ENCODE measurements at places on chromosomes 3 and 15.

DNA sequence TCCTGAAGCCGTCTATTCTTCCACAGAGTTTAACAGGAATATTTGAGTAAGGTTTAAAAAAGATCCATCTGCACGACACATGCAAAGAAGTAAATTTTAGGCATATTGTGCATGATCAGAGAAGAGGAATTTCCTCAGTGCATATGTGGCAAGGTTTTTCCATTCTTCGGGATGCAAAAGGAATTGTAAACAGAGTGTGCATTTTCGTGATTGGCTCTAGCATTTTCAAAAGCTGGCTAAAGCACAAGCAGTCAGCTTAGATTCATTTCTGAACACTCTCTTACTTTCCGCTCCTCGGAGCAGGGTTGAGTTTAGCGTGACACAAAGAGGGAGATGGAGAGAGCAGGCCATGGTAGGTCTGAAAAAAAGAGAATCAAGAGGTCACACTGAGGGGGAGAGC is 128.2 kb downstream of the ADAMTS9 start:
- no peak for DNase-seq

DNA sequence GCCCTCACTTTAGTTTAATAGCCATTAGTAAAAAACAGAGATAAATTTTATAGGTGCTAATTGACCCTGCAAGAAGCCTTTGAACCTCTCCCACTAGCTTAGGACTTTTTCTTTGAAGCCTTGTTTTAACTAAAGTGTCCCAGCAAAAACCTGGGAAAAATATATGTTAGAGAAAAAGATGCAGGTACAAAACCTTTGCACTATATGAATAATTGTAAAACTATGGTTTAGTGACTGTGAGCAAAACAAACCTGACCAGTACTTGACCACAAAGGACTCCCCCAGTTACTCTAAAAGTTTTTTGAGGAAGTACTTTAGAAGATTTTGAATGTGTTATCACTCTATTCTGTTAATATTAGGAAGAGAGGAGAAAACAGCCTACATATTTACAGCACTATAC is 123.3 kb upstream of the TP63 start:
- DNase-seq: no peak

DNA sequence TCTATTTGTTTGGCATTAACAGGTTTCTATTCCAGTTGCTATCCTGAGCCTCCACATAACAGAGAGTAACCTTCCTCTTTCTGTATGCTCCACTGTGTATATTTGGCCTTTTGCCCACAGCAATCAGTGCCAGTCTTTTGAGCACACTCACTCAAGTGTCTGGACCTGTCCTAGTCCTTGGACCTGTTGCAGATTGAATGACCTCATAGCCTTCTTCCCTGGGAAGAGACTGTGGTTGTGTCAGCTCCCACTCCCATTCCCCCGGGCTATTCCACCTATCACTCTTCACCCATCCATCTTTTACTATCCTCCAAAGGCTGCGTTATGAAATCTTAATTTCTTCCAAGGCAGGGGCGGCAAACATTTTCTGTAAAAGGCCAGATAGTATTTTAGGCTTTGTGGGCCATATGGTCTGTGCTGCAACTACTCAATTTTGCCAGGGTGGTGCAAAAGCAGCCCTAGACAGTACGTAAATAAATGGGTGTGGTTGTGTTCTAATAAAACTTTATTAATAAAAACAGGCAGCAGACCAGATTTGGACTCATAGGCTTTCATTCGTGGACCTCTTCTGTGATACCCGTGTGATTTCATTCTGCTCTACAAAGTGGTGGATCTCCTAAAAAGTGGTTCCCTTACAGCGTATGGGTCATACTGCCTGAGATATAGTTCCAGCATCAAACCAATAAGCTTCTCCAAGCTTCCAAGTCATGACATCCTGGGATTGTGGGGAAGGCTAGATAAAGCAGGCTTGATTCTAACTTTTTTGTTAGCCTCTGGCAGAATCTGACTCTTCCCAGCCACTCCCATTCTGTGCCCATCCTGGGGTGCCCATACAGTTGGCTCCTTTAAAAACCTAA is 57.4 kb downstream of the CDAN1 start:
- no peak for DNase-seq

- no peak for DNase-seq
These were observed 73.1 kb upstream of the BHLHE40 start for GRCh38 chr3:4906107-4906621.

DNA sequence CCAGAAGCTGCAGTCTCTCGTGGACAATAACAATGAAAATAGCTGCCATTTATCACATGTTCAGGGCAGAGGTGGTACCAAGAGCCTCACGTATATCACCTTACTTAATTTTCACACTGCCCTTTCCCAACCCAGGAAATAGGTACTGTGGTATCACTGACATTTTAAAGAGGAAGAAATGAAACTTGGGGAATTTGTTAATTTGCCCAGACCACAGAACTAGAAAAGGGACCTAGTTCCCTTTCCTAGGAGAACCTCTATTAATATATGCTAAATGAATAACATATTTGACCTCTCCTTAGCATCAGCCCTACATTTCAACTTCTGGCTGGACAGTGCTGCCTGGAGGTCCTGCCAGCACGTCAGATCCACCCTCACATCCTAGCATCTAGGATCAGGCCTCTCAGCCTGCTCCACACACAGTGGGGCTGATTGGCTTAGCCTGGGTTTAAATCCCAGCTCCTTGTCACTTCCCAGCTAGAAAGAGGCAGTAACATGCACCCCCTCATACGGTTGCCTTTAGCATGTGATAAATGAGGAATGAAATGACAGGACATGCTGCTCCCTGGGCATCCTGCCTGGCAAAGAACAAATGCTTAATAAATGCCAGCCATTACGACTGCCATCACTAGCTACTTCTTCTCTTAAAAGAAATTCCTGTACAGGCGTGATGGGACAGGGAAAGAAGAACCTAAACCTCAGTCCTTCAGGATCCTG is 95.1 kb upstream of the TNFAIP8L3 start:
- DNase-seq: no peak

GRCh38 chr3:169818316-169818715 is 5.6 kb upstream of the LRRC34 start:
- no peak for DNase-seq

GRCh38 chr3:12893852-12894251 is 52.5 kb upstream of the RPL32 start:
- no peak for DNase-seq

DNA sequence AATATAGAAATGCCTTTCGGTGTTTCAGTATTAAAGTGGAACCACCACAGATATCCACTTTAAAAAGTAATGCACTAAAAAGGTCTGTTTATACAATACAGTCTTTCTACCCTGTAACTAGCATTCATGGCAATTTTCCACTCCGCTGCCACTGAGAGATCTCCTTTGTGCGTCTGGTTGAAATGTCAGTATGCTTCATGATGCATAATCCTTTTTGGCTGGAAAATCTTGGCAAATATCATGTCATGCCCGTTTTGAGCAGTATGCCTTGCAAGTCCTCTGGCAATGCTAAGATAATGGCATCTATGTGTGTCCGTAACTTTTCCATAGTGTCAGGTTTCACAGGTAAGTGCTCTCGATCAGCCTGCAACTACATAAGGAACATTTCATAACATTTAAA is 30.8 kb upstream of the ARF4 start:
- DNase-seq: no peak

DNA sequence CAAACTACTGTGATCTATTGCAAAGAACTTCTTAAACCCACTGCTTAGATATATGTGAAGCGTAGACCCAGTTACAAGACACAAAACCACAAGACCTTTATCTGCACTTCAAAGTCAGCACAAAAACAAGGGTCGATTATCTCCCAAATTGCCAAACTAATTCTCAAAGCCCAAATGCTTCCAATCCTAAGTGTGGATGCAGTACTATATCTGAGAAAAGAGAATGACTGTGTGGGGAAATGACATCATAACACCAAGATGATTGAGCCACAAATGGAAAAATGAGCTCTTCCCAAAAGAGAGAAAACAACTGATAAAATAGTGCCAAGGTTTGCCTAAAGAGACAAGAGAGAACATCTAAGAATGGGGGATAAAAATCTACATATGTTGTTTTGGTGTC is 86.2 kb downstream of the MEIS2 start:
- DNase-seq: no peak

- no peak for DNase-seq
These were observed 123.1 kb upstream of the STRIT1 start for GRCh38 chr3:155416500-155417118.

DNA sequence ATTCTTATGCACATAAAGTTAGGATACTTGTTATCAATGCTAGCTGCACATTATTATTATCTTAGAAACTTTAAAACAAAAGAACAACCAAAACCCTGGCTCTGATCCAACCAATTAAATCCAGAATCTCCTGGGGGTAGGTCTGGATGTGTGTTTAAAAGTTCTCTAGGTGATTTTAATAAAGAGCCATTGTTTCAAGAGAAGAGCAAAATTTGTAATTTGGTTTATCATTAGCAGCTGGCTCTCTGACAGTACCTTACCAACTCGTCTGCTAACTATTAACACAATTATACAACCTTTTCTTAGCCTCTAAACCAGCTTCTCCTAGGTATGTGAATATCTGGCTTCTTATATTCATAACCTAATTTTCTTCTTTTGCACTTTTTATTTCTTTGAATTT is 68.9 kb downstream of the IFT80 start:
- no peak for DNase-seq

DNA sequence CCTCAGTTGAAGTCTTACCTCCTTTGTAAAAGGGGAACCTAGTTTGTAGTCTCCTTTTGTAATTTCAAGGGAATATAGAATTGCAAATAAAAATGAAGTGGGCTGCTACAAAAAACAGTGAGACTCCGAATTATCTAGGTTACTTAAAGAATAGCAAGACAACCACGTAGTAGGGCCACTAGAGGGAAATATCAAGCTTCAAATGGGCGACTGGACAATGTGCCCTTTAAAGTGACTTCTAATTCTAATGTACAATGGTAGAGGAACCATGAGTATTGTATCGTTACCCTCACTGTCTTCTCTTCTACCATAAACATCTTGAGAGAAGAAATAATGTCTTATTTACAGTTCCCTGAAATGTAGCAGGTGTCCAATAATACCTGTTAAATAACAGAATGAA is 56.3 kb downstream of the TP63 start:
- DNase-seq: no peak

GRCh38 chr15:56783156-56783856 is 50.0 kb upstream of the ZNF280D start:
- no peak for DNase-seq

DNA sequence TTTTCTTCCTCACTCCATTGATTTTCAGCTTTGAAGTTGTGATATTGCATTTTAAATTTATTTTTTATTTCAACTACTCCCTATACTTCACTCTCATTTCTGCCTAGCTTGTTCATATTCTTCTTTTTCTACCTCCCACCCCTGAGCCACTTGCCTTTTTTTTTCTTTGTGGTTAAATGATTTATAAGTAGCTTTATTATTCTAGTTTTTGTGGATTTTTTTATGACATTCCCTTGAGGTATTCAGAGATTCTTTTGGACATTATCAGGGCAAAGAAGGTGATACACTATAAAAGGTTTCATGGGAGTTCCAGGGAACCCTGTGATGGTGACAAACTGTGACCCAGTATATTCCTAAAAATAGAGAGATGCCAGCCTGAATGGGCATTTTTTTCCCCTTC is 3.3 kb downstream of the C15orf61 start:
- DNase-seq: no peak

- DNase-seq: no peak
These were observed 289 bp downstream of the PCSK6 start for GRCh38 chr15:101489237-101489598.

DNA sequence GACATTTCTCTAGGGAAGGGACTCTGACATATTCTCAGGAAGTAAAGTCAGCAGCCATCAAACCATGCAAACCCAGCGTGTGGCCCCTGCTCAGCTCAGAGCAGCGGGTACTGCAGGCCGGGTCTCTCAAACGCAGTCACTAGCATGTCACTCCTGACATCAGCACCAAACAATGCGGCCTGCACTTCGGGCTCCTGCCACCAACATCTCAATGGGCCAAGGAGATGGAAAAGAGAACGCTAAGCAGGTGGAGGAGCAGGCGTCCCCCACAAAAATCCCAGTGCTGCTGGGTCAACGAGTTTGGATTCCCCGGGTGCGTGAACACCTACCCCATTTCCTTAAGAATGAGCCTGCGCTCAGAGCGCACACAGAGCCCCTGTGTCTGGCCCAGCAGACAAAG is 9.9 kb upstream of the SPTBN5 start:
- DNase-seq: no peak

- no peak for DNase-seq
These were observed 105.0 kb upstream of the GOLGA6L6 start for GRCh38 chr15:20646529-20647142.

DNA sequence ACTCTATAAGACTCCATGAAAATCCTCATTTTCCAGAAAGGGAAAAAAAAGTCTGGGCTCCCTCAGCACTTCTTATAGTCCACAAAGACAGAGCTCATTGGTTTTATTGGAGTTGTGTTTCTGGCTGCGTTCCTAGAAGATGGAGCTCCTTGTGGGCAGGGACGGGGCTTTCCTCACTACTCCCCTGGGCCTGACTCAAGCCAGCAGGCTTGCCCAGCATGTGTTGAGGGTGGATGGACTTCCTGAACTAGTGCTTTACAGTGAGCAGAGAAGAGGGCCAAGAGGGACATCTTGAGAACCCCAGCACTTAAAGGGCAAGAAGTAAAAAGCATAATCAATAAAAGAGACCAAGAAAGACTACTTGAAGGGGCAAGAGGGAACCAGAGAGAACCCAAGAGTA is 43.2 kb upstream of the EPHB1 start:
- DNase-seq: no peak

- no peak for DNase-seq
These were observed 198.1 kb downstream of the RSL24D1 start for GRCh38 chr15:54998661-54999060.

- DNase-seq: no peak
These were observed 100.9 kb downstream of the CLSTN2 start for GRCh38 chr3:140035871-140036270.

GRCh38 chr3:8702560-8702959 is 31.0 kb upstream of the CAV3 start:
- no peak for DNase-seq

DNA sequence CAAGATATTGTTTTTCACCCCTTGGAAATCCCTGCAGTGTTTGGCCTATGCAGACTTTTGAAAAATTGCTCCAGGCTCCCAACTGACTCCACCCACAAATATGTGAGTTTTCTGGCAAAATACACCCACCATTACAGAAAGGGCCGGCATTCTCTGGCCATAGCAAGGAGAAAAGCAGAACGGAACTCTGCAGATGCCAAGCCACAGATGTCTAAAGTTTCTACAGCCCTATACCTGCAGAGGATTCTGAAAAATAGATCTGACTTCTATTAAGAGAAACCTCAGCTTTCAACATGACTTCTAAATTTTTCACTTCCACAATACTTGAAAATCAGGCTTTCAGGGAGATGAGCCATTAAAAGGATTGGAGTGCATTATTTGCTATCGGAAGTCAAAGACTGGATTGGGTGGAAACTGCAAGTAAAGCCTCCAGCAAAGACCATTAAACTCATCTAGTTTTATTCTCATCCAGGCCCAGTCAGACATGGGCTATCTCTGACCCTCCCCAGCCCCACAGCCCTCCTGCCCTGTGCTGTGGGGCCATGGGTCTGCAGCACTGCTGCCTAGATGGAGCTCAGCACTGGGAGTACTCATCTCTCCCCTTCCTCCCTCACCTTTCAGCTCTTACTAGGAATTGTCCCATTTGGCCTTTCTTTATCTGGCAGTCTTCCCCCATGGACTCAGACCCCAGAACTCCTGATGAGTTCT is 243.1 kb upstream of the GOLGA6L4 start:
- DNase-seq: no peak

Measured in adrenal gland (tissue), 19 donors.